IPS-NIHi11 (cell line): ENCODE measurements at places on chromosomes 11 and 22.
A peak's percentile ranks its signal among the peaks of the same experiment; 100 is the strongest.

- no peak for DNase-seq
Observed at GRCh38 chr11:83464160-83464944, 178.2 kb upstream of the CCDC90B start.

- no peak for DNase-seq
Observed at GRCh38 chr11:3995307-3995706, 99.3 kb upstream of the RRM1 start.

GRCh38 chr11:72668629-72669347 lies 5.4 kb downstream of the PDE2A start:
- peak; percentile 54 for DNase-seq

- no peak for DNase-seq
Observed at GRCh38 chr22:44926491-44927415, 83.1 kb downstream of the PHF21B start.

- no peak for DNase-seq
Observed at GRCh38 chr11:119891055-119891768, 162.2 kb upstream of the NECTIN1 start.

- DNase-seq: no peak
Observed at GRCh38 chr11:1178906-1179305, 21.2 kb downstream of the MUC5AC start.

- no peak for DNase-seq
Observed at GRCh38 chr11:69387409-69387885, 93.5 kb downstream of the MYEOV start.

DNA sequence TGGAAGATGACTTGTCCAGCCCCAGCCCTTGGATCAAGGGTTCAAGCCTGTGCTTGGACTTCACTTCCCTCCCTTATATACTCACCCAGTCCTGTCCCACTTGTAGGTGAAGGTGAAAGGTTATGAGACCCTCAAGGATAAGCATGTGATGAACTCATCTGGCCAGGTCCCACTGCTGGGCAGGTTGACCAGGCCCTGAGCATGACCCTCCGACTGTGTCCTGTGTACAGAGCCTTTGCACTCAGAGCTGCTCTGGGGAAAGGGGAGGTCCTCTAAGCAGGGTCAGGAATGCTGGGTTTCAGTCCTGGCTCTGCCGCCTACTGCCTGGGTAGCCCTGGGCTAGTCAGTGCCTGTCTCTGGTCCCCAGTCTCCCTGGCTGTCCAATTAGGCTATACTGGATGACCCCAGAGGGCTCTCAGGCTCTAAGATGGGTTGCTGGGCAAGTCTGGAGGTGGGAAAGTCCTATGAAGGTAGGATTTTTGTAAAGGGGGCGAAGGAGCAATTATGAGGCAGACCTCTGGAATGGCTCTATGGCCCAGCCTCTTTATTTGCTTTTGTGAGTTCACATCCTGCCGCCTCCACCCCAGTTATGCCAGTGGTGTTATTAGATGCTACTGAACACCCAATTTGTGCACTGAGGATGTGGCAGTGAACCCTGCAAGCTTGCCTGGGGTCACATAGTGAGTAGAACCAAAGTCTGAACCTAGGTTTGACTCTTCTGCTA lies 14.1 kb downstream of the DGAT2 start:
- no peak for DNase-seq

DNA sequence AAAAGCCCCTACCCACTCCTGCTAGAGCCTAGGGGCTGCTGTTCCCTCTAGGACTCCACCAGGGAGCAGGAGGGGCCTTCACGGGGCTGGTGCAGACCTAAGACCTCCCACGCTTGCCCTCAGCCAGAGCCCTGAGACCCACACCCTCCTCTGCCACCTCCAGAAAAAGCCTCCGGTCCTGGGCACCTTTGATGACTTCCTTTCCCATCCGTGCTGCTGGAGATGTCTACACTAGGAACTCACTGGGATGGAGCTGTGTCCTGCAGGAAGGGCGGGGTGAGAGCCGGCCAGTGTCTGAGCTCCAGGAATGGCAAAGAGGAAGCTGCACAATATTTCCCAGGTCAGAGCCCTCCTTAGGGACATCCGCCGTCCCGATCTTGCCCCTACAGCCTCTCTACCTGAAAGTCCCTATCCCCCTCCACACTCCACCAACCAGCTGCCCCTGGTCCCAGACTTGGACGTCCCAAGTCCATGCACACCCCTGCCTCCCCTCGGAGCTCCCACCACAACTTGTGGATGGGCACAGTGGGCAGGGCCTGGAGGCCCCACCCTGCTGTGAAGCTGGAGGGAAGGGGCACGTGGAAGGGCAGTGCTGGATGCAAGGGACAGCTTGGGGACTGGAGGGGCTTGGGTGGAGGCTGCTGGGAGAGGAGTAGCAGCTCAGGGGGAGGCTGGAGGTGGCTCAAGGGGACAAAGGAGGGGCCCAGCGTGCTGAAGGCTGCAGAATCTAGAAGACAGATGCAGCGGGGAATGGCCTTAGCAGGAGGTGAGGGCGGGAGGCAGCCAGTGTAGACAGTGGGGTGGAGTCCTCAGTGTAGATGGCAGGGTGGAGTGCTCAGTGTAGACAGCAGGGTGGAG lies 13.5 kb upstream of the LRP5 start:
- no peak for DNase-seq

GRCh38 chr22:31917227-31917921 lies 27.0 kb upstream of the YWHAH start:
- no peak for DNase-seq

GRCh38 chr11:124160986-124161385 lies 22.2 kb upstream of the OR10D3 start:
- DNase-seq: no peak

DNA sequence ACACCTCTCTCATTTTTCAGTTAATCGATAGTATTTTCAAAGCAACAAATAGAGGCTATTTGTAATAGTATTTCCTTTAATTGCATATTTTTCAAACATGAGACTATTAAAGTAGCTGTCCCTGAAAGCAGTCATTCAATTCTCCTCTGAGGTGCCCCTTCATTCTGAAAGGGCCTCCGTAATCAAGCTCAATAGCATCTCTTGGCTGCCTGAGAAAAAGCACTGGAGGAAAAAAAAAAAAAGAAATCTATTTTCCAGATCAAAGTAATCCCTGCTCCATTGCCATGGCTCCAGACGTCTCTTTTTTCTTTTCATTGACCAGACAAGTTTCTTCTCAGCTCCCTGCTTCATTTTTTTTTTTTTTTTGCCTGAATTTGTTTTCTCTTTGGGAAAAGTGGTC lies 154.5 kb upstream of the BLID start:
- DNase-seq: no peak

- peak; percentile 54 for DNase-seq
Observed at GRCh38 chr11:36376009-36376887, 80.2 kb downstream of the PRR5L start.

GRCh38 chr11:71977743-71978418 lies 20.8 kb upstream of the IL18BP start:
- DNase-seq: peak; percentile 62

GRCh38 chr22:49083607-49084006 lies 744.1 kb downstream of the BRD1 start:
- DNase-seq: no peak

DNA sequence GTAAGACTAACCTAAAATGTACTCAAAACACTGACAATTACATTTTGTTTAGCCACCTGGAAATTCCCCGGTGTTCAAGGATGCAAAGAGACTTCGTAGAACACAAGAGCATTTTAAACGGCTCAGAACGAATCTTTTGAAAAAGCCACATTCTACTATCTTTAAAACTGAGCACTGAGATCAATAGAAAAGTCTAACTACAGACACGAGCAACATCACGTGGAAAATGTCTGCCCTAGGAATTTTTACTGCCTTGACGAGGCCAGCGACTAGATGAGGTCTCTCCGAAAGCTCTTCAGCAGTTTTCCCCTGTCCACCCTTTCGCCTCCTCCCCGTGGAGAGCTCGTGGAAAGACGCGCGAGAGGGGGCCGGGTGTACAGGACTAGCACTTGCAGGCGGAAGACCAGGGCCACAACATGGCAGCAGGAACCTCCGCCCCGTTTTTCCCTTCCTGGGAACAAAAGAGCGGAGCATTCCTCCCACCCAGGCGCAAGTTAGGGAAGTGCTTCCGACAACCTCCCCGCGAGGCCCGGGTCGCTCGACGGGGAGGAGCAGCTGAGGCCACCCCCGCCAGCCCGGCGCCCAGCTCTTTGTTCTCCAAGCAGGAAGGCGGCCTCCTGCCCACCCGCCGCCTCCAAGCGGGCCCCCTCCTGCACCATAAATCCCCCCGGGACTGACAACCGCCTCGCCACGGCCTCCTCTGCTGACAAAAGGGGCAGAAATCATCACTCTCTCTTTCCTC lies 1.1 kb downstream of the EIF4G2 start:
- peak; percentile 48 for DNase-seq

DNA sequence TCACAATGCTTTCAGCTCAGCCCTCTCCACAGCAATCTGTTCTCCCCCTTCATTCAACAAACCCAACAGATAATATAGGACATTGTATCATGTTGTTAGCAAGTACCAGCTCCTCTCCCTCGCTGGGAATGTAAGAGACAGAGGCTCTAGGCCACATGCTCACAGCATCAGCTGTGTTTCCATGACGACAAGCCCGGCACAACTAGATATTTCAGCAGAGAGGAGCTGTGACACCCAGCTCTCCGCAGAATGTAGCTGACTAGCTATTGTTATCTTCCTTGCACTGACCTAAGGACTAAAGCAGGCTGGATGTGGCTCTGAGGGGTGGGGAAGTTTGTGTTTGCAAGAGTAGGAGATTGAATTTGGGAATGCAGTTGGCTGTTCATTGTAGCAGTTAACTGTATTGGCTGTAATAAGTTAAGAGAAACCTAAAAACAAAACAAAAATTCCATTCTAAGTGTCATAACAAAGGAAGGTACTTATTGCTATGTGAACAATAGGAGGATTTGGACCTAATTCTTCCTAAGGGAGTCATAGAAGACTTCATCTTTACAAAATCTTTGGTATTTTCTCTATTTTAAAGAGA lies 28.0 kb upstream of the RRAS2 start:
- DNase-seq: peak; percentile 57

- DNase-seq: no peak
Observed at GRCh38 chr11:7060868-7061267, 27.9 kb upstream of the RBMXL2 start.

DNA sequence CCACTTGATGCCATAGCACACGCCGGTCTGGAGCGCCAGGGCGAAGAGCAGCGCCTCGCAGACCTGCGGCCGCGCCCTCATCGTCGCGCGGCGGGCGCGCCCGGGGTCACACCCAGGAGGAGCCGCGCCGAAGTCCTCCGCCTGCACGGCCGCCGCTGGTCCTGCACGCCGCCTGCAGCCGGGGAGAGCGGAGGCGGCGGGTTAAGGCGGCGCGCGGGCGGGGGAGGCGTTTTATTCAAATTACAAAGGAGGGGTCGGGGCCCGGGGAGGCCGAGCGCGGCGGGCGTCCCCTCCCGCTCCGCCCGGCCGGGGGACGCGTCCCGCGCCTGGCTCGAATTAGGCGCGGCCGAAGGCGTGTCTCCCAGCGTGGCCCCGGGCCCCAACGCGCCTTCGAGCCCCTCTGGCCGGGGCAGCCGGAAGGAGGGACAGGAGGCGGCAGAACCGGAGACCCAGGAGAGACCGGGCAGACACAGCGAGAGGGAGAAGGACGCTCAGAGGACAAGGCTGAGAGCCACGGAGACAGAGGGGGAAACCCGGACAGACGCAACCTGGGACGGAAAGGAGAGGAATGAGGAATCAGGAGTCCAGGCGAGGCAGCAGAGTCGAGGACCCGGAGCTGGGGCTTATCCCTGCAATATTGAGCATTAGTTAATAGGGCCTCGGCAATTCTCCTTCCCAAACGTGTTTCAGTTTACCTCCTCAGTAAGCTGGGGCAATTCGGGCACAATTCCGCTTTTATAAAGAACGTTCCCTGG lies at the start of gene WNT11:
WNT11 (minus strand) TSS at position 176 of the 755 bp plus-strand sequence; CDS start at position 81, 95 bp downstream.
- peak; percentile 83 for DNase-seq

- no peak for DNase-seq
Observed at GRCh38 chr11:87092159-87092558, 54.4 kb downstream of the TMEM135 start.

DNA sequence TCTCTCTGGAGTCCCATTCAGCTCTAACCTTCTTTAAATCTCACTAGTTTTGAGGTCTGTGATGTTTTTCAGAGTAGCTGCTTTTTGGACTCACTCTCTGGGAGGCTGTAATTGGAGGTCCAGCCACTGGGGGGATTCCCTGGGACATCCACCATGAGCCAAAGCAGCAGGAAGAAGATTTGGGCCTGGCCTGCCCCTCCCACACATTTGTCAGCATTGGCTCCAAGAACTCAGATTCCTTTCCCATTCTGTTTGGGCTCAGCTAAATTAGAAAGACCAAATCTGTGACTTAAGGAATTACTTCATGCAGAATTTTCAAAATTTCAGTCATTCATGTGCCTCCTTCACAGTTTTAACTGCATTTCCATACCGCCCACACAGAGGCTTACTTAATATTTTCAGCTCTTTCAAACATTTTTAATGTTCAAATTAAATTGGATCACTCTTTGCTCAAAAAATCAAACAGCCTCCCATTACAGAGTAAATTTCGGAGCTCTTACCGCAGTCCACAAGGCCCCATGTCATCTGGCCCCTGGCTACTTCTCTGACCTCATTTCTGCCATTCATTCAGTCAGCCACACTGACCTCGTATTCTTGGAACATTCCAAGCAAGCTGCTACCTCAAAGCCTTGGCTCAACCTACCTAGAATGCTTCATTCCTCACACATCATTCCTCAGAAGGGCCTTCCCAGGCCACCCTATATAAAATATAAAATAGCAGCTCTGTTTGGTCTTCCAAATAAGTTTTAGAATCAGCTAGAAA lies 54.5 kb upstream of the RRAS2 start:
- DNase-seq: peak; percentile 58

DNA sequence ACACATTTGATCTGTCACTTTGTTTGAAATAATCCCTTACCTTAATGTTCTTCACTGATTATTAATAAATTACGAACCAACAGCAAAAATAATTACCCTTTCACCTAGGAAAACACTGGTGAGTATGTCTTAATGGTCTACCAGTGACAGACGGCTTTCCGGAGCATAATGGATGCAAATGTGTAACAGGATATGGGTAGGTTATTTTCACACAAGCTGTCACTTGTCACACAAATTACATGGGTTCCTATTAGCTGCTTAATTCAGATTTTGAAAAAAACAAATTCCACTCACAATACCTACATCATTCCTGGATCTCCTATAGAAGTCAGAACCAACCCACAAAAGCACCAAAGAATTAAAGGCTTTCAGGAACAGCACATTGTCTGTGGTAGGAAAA lies 127.9 kb downstream of the WT1 start:
- no peak for DNase-seq

DNA sequence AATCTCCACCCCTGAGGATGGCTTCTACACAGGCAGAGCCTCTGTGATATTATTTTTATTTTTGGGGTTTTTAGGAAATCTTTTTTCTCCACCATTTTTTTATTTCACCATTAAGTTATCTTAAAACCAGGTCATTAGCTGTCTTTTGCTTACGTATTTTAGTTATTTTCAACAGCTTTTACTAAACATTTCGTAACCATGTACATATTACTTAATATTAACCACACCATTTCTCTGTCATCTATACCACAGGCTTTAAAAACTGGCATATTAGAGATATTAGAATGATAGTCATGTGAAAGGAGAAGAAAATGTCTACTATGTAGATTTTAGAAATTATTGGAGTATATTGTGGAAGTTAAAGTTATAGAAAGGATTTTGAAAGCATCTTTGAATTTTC lies 37.4 kb downstream of the YAP1 start:
- no peak for DNase-seq

- DNase-seq: no peak
Observed at GRCh38 chr11:118275176-118275575, 11.1 kb upstream of the MPZL2 start.
